Muscle of back (tissue), 13 donors: ENCODE measurements at places on chromosomes 6 and 20.

- DNase-seq = no peak
These were observed 14.0 kb downstream of the COL9A3 start for GRCh38 chr20:62830821-62831220.

DNA sequence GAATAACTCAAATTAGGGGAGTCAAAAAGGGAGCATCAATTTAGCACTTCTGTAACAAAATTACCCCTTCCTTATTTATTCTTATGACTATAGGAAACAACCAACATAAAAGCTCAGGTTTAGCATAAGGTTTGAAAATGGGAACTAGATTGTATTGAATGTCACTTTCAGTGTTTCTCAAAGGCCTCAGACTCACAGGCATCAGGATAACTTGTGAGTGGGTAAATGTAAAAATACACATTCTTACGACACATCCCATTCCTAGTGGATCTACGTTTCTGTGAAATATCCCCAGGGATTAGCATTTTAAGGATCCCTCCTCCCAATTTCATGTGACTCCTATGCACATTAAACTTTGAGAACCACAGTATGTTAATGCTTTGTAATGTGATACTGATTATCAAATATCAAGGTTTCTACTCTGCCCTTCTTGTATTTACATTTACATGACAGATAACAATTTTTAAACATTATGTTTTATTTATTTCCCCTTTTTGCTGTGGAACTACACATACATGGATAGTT lies 114.8 kb downstream of the HS3ST5 start:
- DNase-seq = no peak

- DNase-seq = no peak
These were observed 140.3 kb upstream of the STMND1 start for GRCh38 chr6:16961577-16961976.

GRCh38 chr20:56779452-56780143 lies 150.5 kb downstream of the TFAP2C start:
- no peak for DNase-seq

DNA sequence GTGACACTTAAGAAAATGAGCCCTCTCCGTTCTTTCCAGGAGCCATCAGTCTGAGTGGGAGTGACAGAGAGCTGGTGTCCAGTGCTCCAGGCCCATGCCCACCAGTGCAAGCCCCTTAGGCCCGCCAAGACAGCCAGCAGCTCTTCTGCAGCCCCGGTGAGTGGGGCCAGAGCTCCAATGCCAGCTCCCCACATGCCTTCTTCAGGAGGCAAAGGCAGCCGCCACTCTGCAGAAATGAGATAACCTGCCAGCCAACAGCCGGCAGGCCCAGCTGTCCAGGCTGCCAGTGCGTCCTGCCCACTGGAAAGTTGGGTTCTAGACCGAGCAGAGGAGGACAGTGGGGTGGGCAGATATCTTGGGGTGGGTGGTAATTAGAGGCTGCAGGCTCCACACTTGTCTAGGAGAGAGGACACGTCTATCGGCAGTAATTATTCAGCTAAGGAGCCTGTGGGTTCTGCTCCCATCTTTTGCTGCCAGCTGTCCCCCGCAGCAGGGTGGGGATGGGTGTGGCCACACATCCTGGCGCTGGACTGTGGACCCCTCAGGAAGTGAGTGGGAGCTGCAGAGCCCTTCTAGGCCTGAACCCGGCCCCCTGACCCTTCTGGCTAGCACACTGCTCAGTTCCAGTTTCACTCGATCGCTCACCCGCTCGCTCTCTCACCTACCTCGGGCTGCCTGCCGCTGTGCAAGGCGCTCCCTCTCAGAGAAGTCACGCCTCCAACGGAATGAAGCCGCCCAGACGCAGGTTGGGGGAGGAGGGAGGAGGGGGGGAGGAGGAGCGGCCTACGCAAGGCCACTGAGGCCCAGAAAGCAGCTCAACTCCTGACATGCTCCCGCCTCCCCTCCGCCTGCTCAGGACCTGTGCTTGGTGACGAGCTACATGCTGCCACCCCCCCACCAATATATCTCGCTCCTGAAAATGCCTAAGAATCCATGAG lies 3.6 kb downstream of the GRM4 start:
- DNase-seq = no peak

- no peak for DNase-seq
These were observed 378 bp upstream of the ERVFRD-1 start for GRCh38 chr6:11111769-11112437.

DNA sequence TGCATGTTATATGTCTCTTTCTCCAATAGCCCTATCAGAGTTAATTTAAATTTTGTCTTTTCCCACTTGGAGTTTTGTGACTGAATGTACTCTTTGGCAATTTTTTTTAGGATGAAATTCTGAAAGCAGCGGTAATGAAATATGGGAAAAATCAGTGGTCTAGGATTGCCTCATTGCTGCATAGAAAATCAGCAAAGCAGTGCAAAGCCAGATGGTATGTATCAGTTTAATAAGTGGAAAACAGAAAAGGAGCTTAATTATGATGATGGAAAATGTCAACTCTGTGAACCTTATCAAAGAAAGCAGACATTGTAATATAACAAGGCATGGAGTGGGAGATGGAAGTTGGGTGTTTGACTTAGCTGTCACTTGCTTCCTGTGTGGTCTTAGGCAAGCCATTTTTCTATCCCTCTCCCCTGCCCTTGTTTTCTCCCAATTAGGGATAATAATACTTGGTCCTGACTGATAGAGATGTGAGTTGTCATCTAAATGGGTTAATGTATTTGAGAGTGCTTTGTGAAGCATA lies 2.7 kb downstream of the CDC5L start:
- no peak for DNase-seq

- no peak for DNase-seq
These were observed 2.4 kb downstream of the LRFN2 start for GRCh38 chr6:40584741-40585140.

DNA sequence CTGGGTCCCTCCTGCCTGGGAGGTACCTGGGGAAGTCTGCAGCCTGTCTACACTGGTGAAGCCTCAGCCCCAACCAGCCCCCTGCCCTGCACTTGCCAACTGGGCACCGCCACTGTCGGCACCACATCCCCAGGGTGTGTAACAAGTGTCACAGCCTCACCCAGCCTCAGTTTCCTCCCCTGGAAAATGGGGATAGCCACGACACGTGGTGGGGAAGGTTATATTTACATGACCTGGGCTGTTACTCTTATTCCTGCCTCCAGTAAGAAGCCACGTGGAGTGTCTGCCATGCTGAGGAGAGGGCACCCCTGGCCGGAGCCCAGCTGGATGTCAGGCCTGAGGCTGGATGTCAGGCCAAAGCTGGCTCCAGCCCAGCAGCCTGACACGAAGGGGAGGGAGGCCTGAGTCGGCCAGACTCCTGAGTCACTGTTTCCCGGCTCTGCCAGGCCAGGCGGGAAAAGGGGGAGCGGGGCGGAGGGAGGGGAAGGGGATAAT lies 44.9 kb downstream of the SNAI1 start:
- DNase-seq = peak; percentile 65

- no peak for DNase-seq
These were observed 161.1 kb upstream of the CARMIL1 start for GRCh38 chr6:25118038-25118437.

DNA sequence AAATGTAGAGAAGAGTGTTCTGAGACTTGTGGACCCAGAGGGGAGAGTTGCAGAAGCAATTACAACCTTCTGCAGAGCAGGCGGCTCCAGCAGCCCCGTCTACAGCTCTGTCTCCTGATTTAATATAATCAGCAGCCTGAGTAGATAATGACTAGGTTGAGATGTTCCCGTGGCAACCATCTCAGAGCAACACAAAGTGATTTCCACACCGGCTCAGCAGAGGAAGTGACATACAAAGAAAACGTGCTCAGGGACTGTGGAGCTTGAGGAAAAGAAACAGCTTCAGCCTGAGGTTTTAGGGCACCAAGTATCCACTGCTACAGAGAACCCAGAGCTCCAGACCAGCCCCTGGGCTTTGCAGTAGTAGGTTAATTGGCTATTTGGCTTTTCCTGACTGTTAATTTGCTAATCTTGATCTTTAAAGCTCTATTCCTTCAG lies 136.4 kb downstream of the MTFR2 start:
- peak; percentile 85 for DNase-seq

DNA sequence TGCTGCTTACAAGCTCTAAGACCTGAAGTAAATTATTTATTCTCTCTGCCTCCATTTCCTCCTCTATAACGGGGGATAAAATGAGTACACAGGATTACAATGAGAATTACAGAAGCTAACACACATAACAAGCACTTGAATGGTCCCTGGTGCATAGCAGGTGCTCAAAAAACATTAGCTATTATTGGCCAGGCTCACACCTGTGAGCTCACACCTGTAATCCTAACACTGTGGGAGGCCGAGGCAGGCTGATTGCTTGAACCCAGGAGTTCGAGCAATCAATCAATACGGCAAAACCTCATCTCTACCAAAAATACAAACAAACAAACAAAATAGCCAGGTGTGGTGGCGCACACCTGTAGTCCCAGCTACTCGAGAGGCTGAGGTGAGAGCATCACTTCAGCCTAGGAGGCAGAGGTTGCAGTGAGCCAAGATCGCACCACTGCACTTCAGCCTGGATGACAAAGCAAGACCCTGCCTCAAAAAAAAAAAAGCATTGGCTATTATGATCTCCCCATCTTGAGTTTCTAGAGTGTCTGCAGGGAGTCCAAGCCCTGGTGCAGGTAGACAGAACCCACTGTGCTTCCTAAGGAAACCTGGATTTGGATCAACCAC lies 68.1 kb downstream of the PREX1 start:
- no peak for DNase-seq

- peak; percentile 89 for DNase-seq
These were observed 95.5 kb upstream of the SCGN start for GRCh38 chr6:25556516-25556915.

DNA sequence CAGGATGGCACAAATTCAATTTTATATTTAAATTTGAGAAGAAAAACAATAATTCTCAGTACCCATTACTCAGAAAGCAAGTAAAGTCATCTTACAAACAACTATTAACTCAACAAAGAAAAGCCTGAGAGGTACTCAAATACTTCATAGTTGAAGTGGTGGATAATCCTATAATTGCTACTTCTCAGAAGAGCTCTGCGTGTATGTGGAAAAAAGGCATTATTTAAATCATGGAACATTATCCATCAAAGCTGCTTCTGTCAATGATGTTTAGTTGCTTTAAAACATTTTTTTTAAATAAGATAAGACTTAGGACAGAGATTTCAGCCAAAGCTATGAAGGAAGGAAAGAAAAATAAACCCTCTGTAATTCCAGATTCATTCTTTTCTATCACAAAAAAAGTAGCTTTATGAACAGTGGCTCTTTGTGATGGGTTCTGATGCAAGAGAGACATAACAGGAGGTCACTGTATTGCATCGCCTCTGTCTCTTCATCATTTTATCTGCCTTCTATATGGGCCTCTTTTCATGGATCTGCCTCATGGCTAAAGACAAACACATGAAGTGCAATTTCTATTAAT lies 367.9 kb upstream of the SLC35B3 start:
- DNase-seq = no peak

- no peak for DNase-seq
These were observed 6.2 kb downstream of the PTPN1 start for GRCh38 chr20:50516180-50516934.

DNA sequence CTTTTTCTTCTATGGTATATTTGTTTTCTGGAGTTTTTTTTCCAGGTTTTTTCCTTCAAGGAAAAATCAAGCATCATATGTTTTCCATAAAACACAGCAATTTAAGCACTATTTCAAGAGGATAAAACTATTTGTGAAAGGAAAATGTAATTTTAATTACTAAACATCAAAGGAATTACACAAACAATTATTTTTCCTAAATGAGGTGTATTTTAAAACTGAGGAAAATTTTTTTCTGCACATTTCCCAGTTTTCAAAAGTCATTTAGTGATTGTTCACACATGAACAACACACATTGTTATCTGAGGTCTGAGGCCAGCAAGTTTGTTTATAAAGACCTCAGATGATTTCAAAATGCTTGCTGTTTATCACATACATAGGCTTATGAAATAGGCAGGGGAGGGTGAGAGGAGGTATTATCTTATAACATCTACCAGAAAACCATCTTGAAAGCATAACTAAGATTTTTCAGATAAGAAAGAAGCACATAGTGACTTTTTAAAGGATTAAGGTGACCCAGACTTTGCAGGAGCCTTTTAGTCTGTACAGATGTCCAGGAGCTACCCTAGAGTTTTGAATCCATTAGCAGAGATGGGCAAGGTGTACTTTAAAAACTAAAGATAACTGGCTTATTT lies 381.6 kb downstream of the GJA1 start:
- DNase-seq = no peak

DNA sequence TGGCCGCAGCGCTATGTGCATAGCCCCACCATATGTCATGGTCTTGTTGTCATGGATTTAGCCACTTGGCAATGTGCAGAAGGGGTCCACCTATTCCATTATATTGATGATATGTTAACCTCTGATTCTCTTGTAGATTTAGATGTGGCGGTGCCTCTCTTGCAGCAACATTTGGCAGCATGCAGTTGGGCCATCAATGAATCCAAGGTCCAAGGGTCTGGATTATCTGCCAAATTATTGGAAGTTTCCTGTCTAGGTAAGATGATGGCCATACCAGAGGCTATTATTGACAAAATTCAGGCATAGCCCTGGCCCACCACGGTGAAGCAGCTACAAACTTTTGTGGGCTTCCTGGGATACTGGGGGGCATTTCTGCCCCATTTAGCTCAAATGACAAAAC lies 31.4 kb downstream of the HDDC2 start:
- DNase-seq = no peak

GRCh38 chr6:170438861-170439260 lies 114.2 kb downstream of the PSMB1 start:
- no peak for DNase-seq

GRCh38 chr6:107589199-107589598 lies 99.3 kb downstream of the SOBP start:
- DNase-seq = no peak

- DNase-seq = no peak
These were observed 94.4 kb downstream of the FHL5 start for GRCh38 chr6:96657344-96657743.

- DNase-seq = no peak
These were observed 62.5 kb upstream of the SYNCRIP start for GRCh38 chr6:85705220-85705619.

- no peak for DNase-seq
These were observed 33.9 kb downstream of the FOXO3 start for GRCh38 chr6:108594640-108595039.

- no peak for DNase-seq
These were observed 141.6 kb downstream of the MTHFD1L start for GRCh38 chr6:151007076-151007475.
